ENCODE measurements at places on chromosomes 2 and 18. TPM values are rescaled to one million over a fixed set of nuclear protein-coding genes. Genes with fewer than 3 reads are reported as not detected.

The UGT1A5 gene
- not detected for total RNA-seq

The INPP5D gene
- 54.9 TPM for total RNA-seq

DNA sequence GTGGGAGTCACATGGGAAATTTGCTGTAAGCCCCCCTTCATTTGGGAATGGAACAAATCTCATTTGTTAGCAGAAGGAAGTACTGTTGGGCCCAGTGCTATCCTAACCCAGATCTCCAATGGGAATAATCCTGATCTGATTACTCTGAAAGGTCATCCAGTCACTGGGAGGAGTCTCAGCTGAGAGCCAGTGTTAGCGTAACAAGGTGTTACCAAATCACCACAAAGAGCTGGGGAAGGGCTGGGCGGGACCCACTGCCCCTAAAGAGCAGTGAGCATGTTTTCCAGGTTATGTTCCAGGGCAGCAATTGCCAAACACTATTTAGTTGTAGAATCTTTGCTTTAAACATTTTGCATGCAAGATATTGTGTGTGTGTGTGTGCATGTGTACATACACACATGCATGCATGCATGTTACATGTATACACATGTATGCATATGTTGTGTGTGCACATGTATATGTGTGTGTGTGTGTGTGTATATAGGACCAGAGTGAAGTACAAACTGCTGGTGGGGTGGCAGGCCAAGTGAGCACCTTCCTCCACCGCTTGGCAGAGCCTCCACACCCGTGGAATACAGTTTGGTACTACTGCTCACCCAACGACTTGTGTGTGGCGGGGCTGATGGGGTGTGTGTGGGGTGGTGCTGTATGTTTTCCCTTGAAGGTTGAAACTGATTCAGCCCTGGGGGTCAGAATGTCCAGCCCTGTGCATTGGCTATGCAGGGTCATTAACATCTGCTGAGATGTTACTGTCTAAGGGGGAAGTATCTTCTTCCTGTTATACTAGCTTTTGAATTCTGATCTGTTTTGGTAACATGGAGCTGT lies 15.2 kb downstream of the INPP5D start:
- peaks cover 21% of the 10 kb centered on the region for H3K36me3 ChIP-seq
- DNase-seq = no peak
- no peaks in the 10 kb centered on the region for H3K27me3 ChIP-seq
- H3K4me1 ChIP-seq = peaks cover 39% of the 10 kb centered on the region
- no peak overlapping the region for H3K27ac ChIP-seq
- no peak overlapping the region for H3K4me3 ChIP-seq

DNA sequence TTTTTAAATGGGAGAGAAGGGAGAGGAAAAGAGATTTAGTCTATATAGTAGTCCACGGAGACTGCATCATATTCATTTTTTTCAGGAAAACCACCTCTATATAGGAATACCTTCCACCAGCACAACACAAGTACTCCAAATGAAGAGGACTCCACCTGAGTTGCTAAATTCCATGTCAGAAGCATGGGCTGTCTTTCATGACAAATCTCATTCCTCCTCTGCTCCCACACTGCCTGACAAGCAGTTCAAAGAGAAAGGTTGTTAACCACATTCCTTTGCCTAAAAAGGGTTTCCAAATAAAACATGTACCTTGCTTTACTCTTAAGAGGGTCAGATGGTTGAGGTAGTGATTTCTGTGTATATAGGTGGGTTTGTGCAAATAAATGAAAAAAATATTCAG lies 122.0 kb downstream of the TMEFF2 start:
- DNase-seq = no peak
- H3K4me3 ChIP-seq = no peak overlapping the region
- H3K27me3 ChIP-seq = no peaks in the 10 kb centered on the region
- H3K27ac ChIP-seq = no peak overlapping the region
- no peaks in the 10 kb centered on the region for H3K36me3 ChIP-seq

Measured in activated CD4-positive, alpha-beta memory T cell treated with anti-CD3 and anti-CD28 coated beads for 36 hours (primary cell).